Stimulated activated CD4-positive, alpha-beta T cell treated with anti-CD3 and anti-CD28 coated beads, Interleukin-1b, Interleukin-23, amount 100 ng/mL, for 4 hours (primary cell): ENCODE measurements at places on chromosomes 2 and 18.

GRCh38 chr2:60628026-60628425, 74.6 kb upstream of the BCL11A start:
- DNase-seq = no peak

- DNase-seq = no peak
Measured at GRCh38 chr2:197254776-197255530, 55.6 kb downstream of the ANKRD44 start.

GRCh38 chr2:101111262-101111838, 39.8 kb downstream of the TBC1D8 start:
- DNase-seq = no peak

DNA sequence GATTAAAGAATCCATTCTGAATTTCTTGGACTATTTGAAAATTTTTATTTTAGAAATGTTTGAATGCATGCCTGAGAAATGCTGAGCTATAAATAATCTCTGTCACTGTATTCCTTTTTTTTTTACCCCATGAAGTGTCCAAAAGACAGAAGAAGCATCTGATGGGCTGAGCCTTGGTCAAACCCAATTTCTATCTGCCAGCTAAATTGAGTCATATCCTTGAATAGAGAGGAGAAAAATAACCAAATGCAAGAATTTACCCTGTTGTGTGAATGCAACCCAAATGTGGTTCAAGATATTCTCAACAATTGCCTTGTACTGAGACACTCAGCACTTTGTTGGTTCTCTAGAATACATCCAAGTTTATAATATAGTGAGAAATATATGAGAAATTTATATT, 223.5 kb downstream of the UBE2E3 start:
- no peak for DNase-seq

DNA sequence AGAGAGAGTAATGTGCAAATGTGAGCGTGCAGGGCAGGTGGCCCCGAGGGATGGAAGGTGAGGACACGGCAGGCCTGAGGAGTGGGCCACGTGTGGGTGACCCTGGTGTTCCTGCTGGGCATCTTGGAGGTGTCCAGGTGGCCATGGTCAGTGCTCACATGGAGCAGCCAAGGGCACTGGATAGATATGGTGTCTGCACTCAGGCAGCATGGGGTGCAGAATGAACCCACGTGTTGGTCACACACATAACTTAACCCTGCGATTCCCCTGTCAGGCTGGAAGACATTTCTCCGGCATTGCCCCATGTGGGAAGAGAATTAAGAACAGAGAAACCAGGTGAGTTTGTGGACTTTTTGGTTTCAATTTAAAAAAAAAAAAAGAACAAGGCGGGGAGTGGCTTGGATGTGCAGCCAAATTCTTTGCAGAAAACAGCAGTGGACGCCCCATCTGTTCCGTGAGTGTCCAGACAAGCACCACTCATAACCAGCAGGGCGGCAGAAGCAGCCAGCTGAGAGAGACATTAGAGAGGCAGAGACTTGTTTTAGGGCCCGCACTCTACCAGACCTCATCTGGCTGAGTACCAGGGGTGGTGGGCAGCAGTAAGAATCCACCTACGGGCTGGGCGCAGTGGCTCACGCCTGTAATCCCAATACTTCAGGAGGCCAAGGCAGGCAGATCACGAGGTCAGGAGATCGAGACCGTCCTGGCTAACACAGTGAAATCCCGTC, 249.8 kb downstream of the ACKR3 start:
- no peak for DNase-seq

DNA sequence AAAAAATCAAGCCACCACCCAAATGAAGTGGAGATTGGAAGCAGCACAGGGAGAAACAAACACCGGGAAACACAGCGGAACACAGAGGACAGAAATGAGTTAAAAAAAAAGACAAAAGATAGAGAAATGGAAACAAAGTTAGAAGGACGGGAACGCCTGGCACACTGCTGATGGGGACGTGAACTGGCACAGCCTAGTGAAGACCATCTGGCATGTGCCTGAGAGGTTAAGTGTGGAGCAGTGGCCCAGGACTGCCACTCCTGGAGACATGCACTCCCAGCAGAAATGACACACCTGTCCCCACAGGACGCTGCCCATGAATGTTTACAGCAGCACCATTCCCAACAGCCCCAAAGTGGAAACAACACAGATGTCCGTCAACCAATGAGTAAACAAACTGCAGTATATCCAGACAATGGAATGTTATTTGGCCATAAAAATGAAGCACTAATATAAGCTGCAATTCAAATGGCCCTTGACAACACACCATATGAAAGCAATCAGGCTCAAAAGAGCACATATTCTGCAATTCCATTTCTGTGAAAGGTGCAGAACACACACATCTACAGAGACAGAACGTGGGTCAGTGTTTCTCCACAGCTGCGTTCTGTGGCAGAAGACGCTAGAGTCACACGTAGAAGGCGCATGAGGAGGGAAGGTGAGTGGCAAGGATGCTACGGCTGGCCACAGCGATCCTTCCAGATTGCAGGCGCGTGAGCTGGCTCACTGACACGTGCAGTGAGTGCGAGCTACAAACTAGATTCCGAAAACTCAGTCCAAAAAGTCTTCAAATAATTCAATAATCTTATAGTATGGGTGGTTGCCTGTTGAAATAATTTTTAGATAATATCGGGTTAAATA, 24.6 kb downstream of the THAP4 start:
- no peak for DNase-seq
